ENCODE measurements at places on chromosomes 2 and 18.

- no peak for DNase-seq
These were observed 54.5 kb upstream of the SPP2 start for GRCh38 chr2:233996000-233996399.

- DNase-seq = no peak
These were observed 210.8 kb upstream of the RAB6C start for GRCh38 chr2:129768485-129769184.

DNA sequence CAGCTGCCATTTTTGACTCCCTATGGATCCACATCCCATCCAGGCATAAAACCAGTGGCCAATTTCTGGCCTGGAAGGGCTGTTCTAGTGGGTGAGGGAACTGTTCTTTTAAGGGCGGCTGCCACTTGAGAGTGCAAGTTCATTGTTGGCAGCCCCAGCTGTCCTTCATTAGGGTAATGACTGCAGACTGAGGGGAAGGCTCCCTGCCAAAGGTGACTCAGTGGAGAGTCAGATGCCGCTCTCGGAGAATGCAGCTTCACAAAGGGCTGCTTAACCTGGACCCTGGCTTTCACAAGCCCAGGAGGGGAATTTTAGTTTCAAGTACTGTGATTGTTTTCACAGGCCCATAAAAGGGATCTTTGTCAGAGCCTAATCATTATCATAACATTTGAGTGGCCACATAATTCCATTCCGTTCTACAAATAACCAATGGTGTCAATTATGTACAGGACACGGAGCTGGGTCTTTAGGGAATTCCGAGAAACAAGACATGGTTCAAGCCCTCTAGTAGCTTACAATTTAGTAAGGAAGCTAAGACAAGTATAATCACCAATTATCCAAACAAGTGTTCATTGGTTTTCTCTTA lies 235.7 kb downstream of the CDCA7 start:
- no peak for DNase-seq

- no peak for DNase-seq
These were observed 25.5 kb upstream of the VIT start for GRCh38 chr2:36670881-36671595.

- DNase-seq = no peak
These were observed 13.1 kb downstream of the AP1S3 start for GRCh38 chr2:223824301-223824700.

DNA sequence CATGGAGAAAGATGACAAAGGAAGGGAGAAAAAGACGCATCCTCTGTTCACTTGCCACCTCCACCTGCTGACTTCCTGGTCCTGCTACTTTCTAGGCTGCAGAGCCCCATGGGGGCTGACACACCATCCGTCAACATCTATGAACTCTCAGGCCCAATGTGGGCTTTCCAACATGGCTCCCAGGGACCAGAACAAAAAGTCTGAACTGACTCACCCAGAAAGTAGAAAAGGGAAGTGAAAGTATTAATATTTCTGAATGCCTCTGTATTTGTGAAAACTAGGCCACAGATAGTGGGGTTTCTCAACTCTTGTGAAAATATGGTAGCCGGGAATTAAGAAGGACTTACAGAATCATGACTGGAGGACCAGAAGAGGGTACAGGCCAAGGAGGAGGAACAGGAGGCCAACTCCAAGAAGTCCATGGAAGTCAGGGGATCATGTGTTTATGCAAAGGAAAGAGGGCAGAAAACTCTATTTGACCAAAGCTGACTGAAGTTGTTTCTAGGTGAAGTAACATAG lies 123.1 kb upstream of the CAB39 start:
- no peak for DNase-seq

DNA sequence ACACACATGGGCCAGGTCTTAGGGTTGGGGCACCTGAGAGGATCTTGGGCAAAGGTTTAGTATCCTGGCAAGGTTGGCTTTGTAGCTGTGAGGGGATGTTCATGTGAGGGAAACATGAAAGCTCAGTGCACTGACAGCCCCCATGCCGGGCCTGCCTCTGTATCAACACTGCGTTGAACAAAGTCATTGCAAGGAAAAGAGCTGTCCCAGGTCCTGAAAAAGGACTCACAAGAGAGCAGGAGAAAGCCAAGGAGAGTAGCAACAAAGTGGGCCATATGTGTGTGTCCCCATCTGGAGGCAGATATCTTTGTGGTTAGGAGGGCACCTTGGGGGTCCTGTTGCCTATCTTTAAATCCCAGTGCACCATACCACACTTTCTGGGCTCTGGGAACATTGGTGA lies 237.8 kb upstream of the THSD7B start:
- no peak for DNase-seq

DNA sequence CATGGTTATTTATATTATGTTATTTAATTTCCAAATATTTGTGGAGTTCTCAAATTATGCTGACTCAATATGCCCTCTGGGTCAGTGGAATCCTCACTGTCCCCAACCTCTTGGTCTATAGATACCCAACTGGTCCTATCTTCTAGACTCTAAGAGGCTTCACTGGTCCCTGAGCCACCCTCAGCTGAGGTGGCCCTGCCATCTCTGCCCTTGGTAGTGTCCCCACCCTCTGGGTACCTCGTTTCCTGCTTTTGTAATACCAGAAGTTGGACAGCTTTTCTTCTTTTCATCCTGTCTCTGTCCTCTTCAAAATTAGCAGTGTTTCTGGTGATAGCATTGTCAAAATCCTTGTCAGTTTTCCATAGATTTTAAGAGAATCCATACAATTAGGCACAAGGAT lies 11.9 kb downstream of the ZSCAN30 start:
- DNase-seq = no peak

- no peak for DNase-seq
These were observed 45.2 kb upstream of the MGAT4A start for GRCh38 chr2:98776136-98776535.

- no peak for DNase-seq
These were observed 9.2 kb upstream of the LRPPRC start for GRCh38 chr2:44004735-44005602.

- DNase-seq = no peak
These were observed 83.8 kb upstream of the TLK1 start for GRCh38 chr2:171244466-171244969.

DNA sequence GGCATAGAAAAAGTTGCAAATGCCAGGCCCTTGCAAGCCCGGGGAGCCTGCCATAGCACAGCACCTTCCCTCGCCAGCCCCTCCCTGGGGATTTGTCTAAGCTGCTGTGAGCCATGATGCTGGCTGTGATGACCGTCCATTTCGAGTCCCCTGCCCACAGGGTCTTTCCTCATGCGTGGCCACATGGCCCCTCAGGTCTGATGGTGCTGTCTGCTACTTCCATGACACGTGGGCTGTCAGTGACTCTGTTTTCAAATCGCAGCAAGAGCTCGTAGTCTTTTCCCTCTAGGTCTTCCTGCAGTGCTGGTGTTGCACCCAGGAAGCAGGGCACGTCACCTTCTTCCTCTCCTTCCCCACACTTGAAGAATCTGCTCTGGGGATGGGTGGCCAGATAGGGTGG lies 15.5 kb upstream of the GNAL start:
- DNase-seq = no peak

DNA sequence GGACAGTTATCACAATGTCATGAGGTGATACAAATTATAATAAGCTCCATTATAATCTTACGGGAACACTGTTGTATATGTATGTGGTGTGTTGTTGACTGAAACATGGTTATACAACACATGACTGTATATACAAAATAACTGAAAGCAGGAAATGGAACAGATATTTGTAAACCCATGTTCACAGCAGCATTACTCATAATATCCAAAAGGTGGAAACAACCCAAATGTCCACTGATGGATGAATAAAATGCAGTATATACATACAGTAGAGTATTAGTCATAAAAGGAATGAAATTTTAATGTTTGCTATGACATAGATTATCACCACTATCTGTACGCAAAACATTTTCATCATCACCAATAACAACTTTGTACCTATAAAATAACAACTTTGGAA lies 107.3 kb downstream of the USP34 start:
- DNase-seq = no peak

GRCh38 chr18:2939317-2939716 lies 73.6 kb downstream of the LPIN2 start:
- no peak for DNase-seq

- DNase-seq = no peak
These were observed 135.0 kb upstream of the RIOK3 start for GRCh38 chr18:23317975-23318675.

- DNase-seq = no peak
These were observed 161.2 kb downstream of the GLI2 start for GRCh38 chr2:120896901-120897300.

DNA sequence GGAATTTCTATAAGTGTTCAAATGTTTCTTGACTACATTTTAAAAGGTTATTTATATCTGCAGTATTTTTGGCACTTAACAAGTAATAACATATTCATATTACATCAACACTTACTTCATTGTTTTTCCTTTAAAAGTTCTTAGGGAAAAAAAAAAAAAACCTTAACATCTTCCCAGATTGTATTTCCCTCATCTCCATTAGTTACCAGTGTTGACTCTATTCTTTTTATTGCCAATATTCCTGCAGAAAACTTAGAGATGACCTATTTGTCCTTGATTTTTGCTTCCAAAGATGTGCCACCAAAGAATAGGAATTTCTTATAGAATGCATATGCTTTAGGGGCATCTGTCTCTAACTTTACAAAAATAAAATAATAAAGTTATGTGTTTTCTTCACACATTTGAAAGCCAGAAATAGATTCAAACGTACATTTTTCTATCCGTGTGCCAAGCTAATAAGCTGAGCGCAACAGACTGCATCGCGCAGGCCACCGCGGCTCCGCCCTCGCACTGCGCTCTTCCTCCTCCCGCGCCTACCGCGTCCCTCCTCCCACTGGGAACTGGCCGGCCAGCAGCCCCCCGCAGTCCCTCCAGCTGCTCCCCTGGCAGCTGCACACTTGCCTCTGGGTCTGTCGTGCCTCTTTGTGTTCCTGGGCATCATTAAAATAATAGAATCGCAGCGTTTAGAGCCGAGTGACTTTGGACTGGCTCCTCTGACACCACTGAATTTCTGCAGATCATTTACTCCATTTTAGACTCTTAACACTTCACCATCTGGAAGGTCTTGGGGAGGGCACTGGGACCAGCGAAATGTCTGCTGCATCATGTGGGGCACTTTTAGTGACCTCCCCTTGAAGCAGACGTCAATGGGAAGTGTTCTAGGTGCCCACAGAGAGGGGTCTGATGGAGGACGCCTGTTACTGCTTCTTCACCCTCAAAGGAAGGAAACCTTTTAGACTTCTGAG lies 21.2 kb upstream of the NAB1 start:
- DNase-seq = no peak

DNA sequence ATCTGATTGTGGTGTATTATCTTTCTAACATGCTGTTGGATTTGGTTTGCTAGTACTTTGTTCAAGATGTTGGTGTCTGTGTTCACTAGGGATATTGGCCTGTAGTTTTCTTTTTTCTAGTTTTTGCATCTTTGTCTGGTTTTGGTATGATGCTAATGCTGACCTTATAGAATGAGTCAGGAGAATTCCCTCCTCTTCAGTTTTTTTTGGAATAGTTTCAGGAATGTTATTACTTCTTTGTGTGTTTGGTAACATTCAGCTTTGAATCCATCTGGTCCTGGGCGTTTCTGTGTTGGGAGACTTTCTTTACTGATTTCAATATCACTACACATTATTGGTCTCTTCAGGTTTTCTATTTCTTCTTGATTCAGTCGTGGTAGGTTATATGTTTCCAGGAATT lies 124.2 kb upstream of the EPB41L5 start:
- no peak for DNase-seq

All from stimulated activated CD8-positive, alpha-beta memory T cell treated with anti-CD3 and anti-CD28 coated beads, Interleukin-7, amount 100 ng/mL, for 24 hours (primary cell).